ENCODE measurements at places on chromosomes 11 and 22. TPM values are rescaled to one million over a fixed set of nuclear protein-coding genes. Genes with fewer than 3 reads are reported as not detected.

FGF4 gene
- total RNA-seq: not detected

LMNTD2 gene
- 0.23 TPM for total RNA-seq

ARHGAP42 gene
- not detected for total RNA-seq

DNA sequence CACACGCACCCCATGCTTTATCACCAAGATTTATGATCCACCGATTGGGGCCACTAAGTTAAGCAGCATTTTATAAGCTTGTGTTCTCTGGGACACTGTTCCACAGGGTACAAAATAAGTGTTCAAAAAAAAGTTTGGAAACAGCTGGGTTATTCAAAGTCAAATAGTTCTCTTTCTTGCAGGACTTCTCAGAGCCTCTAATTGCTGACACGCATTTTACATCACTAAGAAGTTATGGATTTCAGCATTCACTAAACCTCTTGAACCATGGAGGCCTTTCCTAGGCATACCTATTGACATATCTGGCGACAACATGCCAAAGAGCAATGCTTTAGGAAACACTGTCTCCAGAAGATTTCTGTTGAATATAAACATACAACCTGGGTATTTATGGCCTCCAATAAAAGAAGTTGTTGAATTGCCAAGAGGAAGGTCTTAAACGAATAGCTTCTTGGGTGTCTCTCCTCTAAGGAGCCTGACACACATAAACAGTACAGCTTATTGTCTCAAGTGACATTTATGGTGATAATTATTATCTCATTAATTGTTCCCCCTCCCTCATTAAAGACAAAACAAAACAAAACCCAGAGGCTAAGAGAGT, 147.1 kb upstream of the ARHGAP20 start:
- H3K27ac ChIP-seq: no peak overlapping the region
- peaks cover 10% of the 10 kb centered on the region for H3K27me3 ChIP-seq
- no peak for DNase-seq
- no peak overlapping the region for H3K4me3 ChIP-seq
- no peaks in the 10 kb centered on the region for H3K36me3 ChIP-seq

- peaks cover 3% of the 10 kb centered on the region for H3K36me3 ChIP-seq
- H3K27me3 ChIP-seq: no peaks in the 10 kb centered on the region
- no peak for DNase-seq
- peaks cover 16% of the 10 kb centered on the region for H3K4me1 ChIP-seq
These were observed 7.2 kb upstream of the IL18BP start for GRCh38 chr11:71991494-71991893.

All from activated CD8-positive, alpha-beta memory T cell treated with anti-CD3 and anti-CD28 coated beads, Interleukin-2, amount 10 ng/mL, durations not matched to agents 7 days and 5 days (primary cell).